ENCODE measurements at places on chromosomes 6 and 20. TPM values are rescaled to one million over a fixed set of nuclear protein-coding genes. Genes with fewer than 3 reads are reported as not detected.
A peak's percentile ranks its signal among the peaks of the same experiment; 100 is the strongest.

Gene EPHA7
- 9.6 TPM for total RNA-seq

Gene TRIM31
- 0.11 TPM for total RNA-seq

- no peak overlapping the region for H3K27ac ChIP-seq
- H3K27me3 ChIP-seq = no peaks in the 10 kb centered on the region
- peaks cover 12% of the 10 kb centered on the region for H3K4me1 ChIP-seq
- no peak for DNase-seq
These were observed 99.0 kb downstream of the TAF4 start for GRCh38 chr20:61966492-61967244.

DNA sequence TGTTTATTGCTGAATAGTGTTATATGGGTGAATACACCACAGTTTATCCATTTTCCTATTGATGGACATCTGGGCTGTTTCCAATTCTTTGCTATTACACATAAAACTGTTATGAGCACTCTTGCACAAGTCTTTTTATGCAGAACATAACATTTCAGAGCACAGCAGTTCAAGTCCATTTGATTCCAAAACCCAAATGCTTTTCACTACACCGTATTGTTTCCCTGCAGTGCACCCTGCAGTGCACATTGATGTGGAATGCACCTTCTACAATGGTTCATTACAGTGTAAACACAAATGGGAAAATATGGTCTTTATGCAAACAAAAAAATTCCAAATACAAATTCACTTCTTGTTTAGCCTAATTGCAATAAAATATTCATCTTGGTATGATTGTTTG lies 3.6 kb upstream of the SLC2A12 start:
- H3K4me1 ChIP-seq = peaks cover 73% of the 10 kb centered on the region
- H3K36me3 ChIP-seq = no peaks in the 10 kb centered on the region
- no peak overlapping the region for H3K27ac ChIP-seq
- DNase-seq = no peak
- H3K27me3 ChIP-seq = no peaks in the 10 kb centered on the region

Gene SAMD3
- 1.2 TPM for total RNA-seq

Gene BHLHE23
- total RNA-seq = 0.66 TPM

DNA sequence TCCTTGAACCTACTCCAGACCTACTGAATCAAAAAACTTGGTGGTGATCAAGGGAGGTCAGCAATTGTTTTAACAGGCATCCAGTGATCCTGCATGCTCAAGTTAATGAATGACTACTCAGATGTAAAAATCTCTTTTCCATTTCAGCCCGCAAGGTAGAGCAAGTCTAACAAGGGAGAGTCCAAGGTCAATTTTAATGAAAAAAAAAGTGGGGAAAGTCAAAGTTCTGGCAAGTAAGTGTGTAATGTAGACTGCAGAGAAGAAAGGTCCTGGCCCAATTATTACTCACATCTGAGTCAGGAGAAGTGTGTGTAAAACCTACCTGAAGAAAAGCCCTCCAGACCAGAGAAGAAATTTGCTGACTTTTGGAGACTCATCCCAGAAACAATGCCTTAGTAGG lies 193.5 kb downstream of the UBE3D start:
- no peaks in the 10 kb centered on the region for H3K27me3 ChIP-seq
- no peaks in the 10 kb centered on the region for H3K36me3 ChIP-seq
- DNase-seq = no peak
- H3K4me3 ChIP-seq = no peak overlapping the region

- no peaks in the 10 kb centered on the region for H3K27me3 ChIP-seq
- peak overlapping the region; percentile 92 for H3K27ac ChIP-seq
- DNase-seq = peak; percentile 33
- H3K4me1 ChIP-seq = peaks cover 100% of the 10 kb centered on the region
- peaks cover 12% of the 10 kb centered on the region for H3K36me3 ChIP-seq
- peak overlapping the region; percentile 61 for H3K4me3 ChIP-seq
These were observed 22.5 kb downstream of the JARID2 start for GRCh38 chr6:15268137-15268908.

DNA sequence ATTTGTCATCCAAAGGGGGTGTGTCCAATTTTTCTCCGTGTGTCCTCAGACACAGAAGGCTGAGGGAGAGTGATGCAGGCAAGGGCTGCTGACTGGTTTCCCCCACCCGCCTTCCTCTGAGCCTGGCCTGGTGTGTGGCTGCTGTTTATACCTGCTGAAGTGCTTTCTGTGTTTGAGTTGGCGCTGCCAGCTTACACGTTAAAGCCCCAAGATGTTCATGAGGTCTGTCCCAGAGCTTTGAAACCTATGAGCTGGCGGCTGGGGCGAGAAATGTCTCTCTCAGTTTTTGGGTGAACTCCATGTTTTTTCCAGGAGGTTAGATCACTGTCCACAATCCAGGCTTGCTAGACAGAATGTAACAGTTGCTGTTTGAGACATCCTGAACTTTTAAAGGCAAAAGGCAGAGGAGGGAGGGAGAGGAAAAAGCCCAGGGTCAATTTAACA lies 69.0 kb upstream of the CCN2 start:
- H3K4me1 ChIP-seq = peaks cover 11% of the 10 kb centered on the region
- H3K27me3 ChIP-seq = no peaks in the 10 kb centered on the region

- H3K36me3 ChIP-seq = no peaks in the 10 kb centered on the region
- H3K4me1 ChIP-seq = peaks cover 5% of the 10 kb centered on the region
- H3K27ac ChIP-seq = no peak overlapping the region
- no peak overlapping the region for H3K4me3 ChIP-seq
- H3K27me3 ChIP-seq = no peaks in the 10 kb centered on the region
- DNase-seq = peak; percentile 52
These were observed 13.4 kb upstream of the GMNN start for GRCh38 chr6:24761193-24761835.

Gene MROH8
- total RNA-seq = 0.89 TPM

Gene TPD52L1
- total RNA-seq = 17.7 TPM

Gene DUSP15
- 2.0 TPM for total RNA-seq

Gene KCNS1
- 1.2 TPM for total RNA-seq
